Neural crest cell (in vitro differentiated cells): ENCODE measurements at places on chromosomes 13 and 19.

DNA sequence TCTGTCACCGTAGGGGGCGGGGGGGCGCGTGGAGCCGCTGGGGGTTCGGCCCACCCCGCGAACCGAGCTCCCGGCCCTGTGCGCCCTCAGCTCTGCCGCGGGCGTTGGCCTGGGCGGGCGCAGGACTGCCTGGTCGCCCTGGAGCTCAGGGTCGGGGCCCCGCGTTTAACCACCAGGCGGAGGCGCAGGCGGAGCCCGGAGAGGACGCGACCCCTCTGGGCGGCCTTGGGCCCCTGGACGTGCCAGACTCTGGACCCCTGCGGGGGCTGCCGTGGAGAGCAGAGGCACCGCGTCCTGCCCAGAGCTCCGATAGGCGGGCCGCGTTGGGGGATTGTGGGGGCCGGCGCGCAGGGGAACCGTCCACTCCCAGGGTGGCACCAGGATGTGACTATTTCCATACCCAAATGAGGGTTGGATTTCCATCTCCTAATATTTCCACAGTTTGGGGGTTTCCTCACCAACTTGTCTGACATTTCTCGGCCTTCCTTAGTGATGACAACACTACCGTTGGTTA lies 13.0 kb upstream of the USP29 start:
- no peak for DNase-seq

DNA sequence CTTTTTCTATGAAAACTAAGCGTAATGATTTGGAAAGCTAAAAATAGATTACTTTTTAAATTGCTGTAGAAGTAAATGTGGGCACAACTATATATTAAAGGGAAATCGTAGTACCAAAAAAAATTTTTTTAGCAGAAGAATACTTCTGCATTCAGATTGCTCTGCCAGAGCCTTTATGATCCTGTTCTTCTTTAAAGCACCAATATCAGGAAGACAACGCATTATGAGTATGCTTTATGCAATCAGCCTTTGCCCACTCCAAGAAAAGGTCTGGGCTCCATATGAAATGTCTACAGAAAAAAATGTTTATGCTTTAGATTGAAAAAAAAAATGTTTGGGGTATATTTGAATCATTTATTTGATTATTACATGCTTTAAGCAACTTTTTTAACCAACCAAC lies 137.4 kb downstream of the DIAPH3 start:
- DNase-seq: no peak

DNA sequence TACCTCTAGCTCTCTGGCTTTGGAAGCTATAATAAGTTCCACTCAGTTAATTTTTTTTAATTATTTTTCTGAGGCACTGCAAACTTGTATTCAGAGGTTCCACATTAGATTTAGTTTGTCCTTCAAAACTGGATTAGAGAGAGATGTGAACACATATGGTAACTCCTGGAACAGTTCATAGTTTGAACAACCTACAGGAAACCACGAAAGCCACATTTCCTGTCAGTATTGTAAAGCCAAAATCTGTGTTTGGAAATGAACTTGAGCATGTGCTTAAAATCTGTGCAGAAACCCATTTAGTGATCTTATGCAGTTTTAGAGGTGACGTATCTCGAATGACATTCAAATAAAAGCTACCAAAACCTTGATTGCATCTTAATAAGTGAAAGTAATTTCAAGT lies 1952.0 kb downstream of the OLFM4 start:
- DNase-seq: no peak

DNA sequence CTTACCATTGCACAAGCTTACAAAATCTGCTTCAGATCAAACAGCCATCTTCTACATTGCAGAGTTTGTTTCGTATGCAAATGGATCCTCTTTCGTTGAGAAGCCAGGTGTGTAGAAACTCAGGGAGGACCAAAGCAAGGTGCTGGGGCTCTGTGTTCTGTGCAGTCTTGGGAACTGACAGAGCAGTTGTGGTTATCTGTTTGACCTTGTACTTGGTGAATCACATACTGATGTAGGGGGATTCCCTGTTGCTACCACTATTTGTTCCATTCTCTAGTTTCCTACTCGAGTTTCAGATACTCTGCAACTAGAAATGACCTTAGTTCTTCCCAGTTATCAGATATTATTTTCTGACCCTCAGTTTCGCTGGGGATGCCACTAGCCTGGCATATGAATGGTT lies 95.2 kb upstream of the CLDN10 start:
- DNase-seq: no peak

DNA sequence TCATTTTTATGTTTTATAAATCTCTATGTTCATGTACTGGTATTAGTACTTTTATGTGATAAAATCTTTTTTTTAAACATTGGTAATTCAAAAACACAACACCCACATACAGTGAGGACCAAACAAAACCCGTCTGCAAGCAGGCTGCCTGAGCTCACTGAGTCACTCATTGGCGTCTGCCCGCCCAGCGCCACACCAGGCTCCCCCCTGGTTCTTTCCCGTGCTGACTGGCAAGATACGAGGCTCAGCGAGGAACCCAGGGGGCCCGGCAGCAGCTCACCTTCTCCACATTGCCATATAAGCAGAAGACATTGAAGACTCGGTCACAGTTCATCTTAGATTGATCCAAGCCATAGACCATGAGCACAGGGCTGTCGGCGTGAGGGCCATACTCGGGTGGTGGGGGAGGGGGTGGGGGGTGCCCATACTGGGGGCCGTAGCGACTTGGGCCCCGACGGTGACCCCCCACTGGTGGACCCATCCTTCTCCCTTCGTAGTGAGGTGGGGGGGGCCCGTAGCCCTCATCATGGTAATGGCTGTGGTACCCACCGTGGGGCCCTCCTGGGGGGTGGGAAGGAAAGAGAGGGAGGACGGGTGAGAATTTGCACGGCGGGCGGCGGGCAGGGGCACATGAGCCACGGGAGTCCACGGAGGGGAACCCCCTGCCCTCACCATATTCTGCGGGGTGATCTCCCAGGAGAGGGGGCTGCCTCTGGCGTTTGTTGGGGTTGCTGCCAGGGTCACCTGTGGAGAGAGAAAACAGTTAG lies 8.4 kb upstream of the ECH1 start:
- no peak for DNase-seq

GRCh38 chr13:69243366-69243765 lies 864.3 kb upstream of the ATXN8OS start:
- DNase-seq: no peak
